ENCODE measurements at places on chromosomes 7 and 10.

- no peak for DNase-seq
Observed at GRCh38 chr10:51564896-51565510, 134.4 kb downstream of the CSTF2T start.

DNA sequence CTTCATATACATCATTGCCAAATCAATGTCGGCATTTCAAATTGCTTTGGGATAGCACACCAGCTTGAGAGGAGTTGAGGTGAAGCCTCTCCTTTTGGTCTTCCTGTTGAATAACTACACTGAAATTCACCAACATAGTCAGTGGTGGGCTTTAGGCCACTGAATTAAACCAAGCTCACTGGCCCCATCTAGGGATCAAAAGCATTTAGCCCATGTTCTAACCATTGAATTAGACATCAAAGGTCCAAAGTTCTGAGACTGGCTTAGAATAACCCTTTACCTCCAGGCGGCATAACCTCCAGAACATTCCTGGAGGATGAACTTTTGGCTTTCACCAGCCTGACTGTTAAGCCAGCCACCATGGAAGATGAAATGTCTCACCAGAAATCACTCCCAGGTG is 54.6 kb downstream of the BPGM start:
- DNase-seq: no peak

GRCh38 chr7:140455743-140456142 is 23.6 kb downstream of the MKRN1 start:
- no peak for DNase-seq

DNA sequence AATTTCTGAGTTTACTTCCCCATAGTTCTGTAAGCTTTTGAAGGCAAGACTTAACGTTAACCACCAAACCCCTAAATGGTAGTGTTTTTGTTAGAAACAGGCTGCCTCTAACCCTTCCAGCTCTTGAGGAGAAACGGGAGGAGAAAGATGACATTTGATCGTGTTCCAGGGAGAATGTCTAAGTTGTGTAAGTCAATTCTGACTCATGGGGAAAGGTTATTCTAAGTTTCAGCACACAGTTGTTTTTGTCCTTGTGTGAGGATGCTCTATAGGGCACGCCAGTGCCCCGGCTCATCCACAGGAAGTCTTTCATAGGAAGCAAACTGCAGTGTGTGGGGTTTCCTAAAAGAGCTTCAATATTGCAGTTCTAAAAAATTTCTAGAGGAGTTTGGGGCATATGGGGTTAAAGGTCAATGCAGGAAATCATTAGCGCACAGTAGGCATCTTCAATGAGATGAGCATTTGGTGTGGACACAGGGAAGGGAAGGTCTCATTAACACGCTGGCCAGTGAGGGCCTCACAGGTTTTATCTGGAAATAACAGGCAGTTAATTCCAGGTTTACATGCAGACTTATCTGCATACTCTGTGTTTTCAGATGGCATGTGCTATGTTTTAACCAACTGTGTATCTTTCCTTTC is 638.2 kb upstream of the IGFBP3 start:
- DNase-seq: no peak

GRCh38 chr7:52961084-52961483 is 74.3 kb upstream of the POM121L12 start:
- DNase-seq: no peak

DNA sequence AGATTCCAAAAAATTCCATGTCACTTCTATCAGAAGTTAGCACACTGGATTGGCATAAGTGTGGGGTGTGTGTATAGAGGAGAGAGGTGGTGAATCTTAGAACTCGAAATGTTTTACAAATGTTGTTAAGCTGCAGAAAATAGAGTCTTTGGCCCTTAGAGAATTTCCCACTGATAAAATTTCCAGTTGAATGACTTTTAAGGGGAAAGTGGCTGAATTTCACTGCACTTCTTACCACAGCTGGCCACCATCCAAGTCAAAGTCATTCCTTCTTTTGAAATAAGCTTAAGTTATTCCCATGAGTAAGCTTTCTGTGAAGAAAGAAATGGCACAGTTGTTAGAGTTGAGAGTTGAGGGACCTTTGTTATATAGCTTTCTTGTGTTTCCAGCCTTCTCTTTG is 13.9 kb downstream of the VCL start:
- no peak for DNase-seq

GRCh38 chr7:112510001-112510742 is 29.4 kb downstream of the LSMEM1 start:
- DNase-seq: no peak

DNA sequence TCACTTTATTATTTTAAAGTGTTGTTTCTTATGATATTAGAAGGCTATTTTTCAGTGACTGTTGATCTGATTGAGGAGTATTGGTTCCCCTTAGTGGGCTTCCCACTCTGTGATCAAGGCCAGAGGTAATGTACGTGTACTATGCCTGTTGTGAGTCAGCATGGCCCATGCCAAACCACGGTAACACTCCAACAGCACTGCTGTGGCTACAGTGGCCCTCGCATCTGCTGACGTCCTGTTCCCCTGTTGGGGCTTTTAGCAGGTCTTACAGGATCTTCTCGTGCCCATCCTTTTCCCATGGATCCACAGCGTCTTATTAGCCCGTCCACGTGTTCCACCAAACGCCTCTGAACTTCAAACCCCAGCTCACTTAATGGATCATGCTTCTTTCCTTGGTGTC is 964.6 kb upstream of the CELF2 start:
- DNase-seq: no peak

DNA sequence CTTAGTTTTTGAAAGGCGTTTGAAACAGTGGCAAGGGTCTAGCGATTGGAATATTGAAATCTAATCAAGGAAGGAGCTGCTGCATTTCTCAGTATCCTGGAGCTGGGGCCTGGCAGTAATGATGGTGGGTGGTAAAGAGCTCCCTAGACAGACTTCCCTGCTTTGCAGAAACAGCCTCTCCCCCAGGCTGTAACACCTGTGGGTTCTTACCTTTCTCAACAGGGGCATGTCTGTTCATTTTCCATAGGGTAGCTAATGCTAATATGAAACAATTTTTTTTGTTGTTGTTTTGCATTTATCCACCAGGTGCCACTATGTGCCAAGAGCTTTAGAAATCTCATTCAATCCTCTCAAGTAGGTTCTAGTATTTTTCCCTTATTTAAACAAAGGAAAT is 345.5 kb downstream of the REEP3 start:
- DNase-seq: no peak

- DNase-seq: no peak
Observed at GRCh38 chr7:70113078-70113477, 514.8 kb downstream of the AUTS2 start.

DNA sequence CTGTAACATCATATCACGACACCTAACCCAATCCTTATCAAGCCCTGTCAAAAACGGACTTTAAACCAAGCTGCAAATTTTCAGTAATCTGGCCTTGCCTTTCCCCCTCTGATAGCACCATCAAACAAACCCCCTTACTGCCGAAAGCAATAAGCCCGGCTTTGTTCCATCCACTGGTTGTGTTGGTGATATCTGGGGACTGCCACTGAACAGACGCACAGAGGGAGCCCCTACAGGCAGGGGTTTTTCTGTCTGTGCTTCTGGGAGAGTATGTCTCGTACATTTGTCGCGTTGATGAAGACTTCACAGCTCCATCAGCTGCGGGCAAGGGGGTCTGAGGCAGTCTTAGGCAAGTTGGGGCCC is 550 bp upstream of the PLAU start:
- DNase-seq: no peak

GRCh38 chr7:10708447-10708846 is 265.2 kb upstream of the PHF14 start:
- no peak for DNase-seq

GRCh38 chr7:130793855-130794618 is 60.0 kb upstream of the KLF14 start:
- DNase-seq: no peak

DNA sequence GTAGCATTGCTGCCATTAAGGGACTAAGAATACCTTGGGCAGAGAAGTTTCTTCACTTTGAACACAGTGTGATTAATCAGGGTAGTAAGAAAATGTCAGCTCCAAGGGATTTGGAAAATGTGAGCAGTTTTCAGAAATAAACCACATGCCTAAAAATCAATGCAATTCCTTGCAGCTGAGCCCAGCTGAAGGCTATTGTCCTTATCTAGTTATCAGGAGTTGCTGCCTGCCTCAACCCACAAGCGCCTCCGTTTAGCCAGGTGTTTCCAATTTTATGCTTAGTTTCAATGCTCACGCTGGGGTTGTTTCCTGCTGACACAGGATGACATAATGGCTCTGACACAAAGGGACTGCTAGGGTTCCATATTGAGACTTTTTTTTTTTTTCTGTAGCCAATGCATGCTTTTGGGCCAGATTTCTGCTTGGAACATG is 132.3 kb upstream of the ANK3 start:
- no peak for DNase-seq

DNA sequence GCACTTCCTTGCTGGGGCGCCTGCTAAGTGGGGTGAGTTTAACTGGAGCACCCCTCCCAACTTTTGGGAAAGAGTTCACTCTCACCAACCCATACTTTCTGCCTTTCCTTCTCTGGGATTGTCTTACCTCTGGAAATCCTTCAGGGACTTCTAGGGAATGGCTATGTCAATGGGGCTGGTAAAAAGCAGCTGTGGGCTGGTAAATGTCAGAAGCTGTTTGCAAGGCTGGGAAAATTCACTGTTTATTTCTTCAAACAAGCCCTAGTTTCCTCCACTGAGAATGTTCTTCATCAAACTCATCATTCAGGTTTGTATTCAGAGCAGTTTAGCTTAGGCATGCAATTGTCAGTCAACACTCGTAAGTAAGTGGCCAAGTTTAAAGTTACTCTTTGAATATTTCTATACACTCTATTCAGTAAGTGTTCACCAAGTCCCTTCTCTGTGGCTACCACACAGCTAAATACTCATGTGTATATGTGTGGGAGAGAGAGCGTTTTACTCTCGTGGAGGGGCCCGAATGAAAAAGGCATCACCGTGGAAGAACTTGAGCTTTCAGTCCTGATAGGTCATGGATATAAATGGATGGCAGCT is 654.8 kb downstream of the LRMDA start:
- DNase-seq: no peak

DNA sequence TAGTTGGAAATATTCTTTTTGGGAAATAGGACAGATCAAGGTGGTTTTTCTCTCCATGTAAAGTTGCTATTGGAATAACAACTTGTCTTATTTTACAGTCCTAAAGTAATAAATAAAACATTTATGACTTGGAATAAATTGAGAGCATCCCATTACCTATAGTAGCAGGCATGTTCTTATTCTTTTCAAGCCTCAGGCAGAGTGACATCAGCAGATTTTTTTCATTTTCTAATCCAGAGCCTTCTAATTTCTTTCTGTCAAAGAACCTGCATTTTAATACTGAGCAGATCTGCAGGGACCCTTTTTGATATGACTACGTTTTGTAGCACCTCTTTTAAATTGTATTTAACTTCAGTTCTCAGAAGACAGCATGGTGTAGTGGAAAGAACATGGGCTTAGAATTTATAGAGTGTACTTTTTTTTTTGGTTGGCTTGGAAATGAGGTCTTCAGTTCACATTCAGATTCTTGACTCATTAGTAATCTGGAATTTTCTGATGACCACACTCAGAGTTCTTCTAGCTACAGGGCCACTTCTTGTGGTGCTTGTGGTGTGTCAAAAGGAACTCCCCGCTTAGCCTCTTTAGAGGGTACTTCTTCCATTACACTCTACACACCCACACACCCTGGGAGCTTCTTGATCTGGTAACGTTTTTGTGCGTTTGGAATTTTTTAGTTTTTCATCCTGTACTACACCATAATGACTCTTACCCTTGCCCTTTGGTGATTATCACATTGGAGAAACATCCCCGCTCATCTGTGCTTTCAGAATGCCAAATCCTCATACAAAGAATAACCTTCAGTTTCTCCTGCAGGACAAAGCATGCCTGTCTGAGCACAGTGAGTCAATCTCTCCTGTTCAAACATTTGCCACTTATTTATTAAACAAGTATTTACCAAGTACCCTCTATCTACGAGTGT is 34.6 kb downstream of the AGK start:
- DNase-seq: no peak

DNA sequence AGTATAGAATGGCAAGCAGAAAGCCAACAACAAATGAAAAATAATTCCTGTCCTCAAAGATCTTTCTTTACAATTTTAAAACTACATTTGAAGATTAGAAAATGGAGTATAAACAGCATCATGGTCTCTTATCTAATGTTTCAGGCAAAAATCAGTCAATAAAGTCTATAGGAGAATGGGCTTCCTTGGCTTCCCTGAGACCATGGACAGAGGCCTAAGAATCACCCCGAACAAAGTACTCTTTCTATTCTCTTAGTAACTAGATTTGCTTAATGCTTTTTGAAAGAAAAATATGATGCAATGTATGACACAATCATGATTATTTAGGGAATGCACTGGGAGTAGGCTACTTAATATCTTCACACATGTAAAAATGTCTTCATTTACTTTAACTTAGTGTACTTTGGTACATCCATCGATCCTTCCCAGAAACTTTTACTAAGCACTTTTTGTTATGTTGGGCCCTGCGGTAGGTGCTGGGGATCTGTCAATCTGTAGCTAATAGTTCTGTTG is 17.3 kb downstream of the GRM3 start:
- no peak for DNase-seq

GRCh38 chr7:55549457-55549856 is 22.8 kb downstream of the VOPP1 start:
- DNase-seq: no peak

DNA sequence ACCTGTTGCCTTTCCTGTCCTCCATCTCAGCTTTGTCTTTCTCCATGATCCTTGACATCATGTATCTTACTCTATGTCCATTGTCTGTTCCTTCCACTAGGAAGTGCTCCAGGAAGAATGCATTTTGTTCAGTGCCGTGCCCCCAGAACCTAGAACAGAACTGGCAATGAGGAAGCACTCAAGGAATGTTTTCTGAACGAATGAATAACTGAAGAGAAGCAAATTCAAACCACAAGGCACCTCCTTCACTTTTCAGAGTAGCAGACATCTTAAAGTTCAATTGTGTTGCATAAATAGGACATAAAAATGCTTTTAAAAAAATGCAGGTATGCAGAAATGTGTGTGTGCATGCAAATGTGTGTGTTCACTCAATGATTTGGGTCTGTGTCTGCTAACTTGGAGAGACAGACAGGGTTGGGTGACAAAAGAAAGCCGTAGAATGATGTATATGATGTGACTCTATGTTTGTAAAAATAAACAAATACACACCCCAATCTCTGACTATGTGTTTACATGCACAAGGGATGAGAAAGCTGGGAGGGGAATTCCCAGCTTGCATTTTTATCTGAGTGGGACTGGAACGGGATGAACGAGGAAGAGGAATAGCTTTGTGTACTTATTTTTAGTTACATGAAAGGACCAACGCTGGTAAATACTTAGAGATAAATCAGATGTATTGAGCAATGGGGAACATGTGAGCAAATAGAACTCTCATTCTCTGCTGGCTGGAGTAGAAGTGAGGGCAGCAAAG is 237.7 kb downstream of the FANK1 start:
- no peak for DNase-seq

GRCh38 chr7:14542624-14543023 is 359.9 kb downstream of the DGKB start:
- DNase-seq: no peak

DNA sequence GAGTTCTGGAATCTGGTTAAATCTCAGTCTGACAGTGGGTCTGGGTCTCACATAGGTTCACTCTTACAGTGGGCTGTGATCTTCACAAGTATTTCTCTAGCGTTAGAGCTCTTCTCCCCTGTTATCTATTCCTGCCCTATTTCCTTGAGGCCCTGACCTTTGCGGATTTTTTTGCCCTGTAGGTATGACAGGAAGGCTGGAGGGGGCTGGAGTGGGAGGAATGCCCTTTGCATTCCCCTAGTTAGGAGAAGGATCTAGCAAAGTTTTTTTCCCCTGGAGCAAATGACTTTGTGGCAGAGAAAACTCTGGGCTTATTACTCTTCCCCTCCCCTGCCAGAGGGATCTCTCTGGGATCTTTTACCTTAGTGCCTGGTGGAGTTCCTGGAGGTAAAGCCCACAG is 49.2 kb downstream of the GALNT11 start:
- DNase-seq: no peak
